ENCODE measurements at places on chromosomes 12 and 14. TPM values are rescaled to one million over a fixed set of nuclear protein-coding genes. Genes with fewer than 3 reads are reported as not detected.

Gene POLE
- polyA plus RNA-seq = 9.8 TPM

Gene SLC5A8
- polyA plus RNA-seq = not detected

Gene GAS2L3
- polyA plus RNA-seq = 4.9 TPM

Gene OASL
- polyA plus RNA-seq = 0.49 TPM

Gene BHLHE41
- 4.0 TPM for polyA plus RNA-seq

Gene MEG3
- polyA plus RNA-seq = 191 TPM

Gene MYF6
- polyA plus RNA-seq = 0.06 TPM

Gene LRRK2
- polyA plus RNA-seq = 1.5 TPM

Gene SLC6A15
- polyA plus RNA-seq = 0.01 TPM

Gene KLRB1
- not detected for polyA plus RNA-seq

Gene OTUB2
- 1.2 TPM for polyA plus RNA-seq

DNA sequence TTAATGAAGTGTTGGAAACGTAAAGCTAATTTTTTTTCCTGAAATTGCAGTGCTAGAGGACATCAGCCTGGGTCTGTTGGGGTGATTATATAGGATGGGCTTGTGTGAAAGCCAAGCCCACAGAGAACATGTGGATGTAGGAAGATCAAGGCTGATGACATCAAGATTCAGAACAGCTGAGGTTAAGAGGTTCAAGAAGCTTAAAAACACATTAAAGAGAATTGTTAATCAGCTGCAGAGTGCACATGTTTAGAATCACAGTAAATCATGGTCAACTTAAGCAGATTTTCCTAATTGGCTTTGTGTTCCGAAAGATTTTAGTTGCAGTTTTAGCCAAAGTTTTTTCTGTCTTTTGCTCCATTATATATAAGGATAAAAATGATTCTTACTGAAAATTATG lies 87.9 kb upstream of the PRICKLE1 start:
- no peak for DNase-seq

DNA sequence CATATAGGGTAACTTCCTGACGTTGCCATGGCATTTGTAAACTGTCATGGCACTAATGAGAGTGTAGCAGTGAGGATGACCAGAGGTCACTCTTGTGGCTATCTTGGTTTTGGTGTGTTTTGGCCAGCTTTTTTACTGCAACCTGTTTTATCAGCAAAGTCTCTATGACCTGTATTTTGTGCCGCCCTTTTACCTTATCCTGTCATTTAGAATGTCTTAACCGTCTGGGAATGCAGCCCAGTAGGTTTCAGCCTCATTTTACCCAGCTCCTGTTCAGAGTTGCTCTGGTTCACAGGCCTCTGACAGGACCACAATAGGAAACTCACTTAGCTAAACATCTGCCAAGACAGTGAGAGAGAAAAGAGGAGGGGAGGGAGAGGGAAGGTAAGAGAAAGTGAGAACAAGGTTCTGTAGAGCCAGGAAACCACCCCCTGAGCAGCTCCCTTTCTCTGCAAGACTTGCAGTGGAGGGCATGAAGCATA lies 64.8 kb upstream of the PLEKHG3 start:
- DNase-seq = no peak

GRCh38 chr12:117063162-117063911 lies 35.9 kb downstream of the TESC start:
- no peak for DNase-seq

DNA sequence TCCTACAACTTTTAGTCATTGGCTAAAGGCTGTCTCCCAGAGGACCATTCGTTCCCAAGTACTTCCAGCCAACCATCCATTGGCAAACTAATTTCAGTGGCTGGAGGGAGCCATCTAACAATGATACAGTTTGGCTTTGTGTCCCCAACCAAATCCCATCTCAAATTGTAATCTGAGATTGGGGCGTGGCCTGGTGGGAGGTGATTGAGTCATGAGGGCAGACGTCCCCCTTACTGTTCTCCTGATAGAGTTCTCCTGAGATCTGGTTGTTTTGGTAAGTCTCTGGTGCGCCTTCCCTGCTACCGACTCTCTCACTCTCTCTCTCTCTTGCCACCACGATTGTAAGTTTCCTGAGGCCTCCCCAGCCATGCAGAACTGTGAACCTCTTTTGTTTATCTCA lies 99.7 kb upstream of the FUT8 start:
- no peak for DNase-seq

- no peak for DNase-seq
Measured at GRCh38 chr12:20345866-20346265, 22.5 kb upstream of the PDE3A start.

DNA sequence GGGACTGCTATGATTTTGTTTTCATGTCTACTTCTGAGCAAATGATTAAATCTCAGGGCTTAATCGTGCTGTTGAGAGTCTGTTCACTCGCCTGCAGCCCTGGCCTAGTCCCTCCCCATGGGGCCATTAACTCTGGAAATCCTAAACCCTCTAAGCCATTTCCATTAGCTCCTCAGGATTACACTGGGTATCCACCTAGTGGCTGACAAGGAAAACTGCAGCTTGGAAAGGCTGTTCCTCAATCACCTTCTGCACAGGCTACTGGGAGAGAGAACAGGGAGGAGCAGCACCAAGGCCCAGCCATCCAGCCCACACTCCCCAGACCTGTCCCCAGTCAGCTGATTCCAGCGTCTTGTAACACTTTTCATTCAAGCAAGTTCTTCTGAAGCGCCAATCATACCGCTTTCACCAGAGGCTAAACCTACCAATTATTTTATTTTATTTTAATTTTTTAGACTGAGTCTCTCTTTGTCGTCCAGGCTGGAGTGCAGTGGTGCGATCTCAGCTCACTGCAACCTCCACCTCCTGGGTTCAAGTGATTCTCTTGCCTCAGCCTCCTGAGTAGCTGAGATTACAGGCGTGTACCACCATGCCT lies 48.7 kb downstream of the NEUROD4 start:
- DNase-seq = no peak

DNA sequence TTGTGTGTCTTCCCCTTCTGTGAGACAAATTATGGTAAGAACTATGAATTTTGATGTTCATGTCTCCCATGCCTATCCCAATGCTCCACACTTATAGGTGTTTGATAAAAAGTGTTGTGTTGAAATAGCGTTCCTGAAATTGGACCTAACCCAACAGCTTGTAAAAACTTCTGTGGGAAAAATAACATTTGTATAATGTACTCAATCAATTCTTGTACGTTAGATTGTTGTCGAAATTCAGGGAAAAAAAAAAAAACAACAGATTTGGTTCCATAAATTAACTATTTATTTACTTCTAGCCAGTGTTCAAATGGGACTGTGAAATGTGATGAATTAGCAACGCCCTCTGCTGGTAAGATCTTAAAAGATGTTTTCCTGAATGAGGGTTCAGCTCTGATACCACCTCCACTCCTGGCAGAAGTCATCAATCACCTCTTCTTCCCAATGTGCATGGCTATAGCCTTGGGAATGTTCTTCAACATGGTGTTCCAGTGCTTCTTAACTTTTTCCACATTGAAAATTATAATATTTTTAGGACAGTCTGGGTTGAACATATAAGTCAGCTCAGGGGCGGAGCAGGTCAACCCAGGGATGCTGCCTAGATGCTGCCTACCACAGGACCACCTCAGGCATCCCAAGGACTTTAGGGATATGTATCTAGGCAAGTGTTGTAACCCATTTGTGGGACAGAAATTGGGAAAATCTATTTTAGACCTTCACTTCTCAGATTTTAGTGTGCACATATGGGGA lies 170.6 kb downstream of the OTOGL start:
- DNase-seq = no peak

GRCh38 chr12:39294715-39295114 lies 148.2 kb downstream of the KIF21A start:
- DNase-seq = no peak

GRCh38 chr14:36519431-36520321 lies at the start of gene NKX2-1:
TSS of gene NKX2-1 (minus strand) at chr14:36520232. CDS start at chr14:36520129, 103 bp downstream.
- no peak for DNase-seq

DNA sequence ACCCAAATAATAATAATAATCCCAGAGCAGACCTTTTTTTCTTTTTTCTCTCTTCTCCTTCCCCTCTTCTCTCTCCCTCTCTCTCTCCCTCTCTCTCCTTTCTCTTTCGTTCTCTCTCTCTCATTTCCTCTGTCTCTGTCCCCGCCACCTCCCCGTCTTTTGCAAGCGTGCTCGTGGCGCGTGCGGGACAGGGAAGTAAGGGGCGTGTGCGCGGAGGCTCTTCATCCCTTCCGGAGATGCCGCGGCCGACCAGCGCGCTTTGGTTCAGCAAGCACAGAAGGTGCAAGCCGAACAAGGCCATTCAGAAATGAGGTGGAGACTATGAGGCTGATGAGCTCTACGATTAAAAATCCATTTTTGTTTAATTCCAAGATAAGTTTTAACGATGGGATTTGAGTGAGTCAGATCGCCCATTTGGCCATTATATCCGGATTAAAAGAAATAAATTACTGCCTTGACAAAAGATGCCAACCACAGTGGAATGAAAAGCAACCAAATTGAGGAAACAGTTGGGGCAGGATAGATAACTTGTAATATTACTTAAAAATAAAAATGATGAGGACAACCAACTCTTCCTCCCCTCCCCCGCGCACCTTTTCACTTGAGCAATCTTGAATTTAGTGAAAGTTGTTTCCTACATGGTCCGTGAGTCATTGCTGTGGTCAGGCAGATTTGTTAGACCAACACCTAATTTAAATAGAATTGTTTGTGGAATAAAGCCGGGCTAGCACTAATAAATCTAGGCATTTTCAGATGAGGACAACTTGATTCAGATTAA lies 1.2 kb upstream of the AMIGO2 start:
- DNase-seq = no peak

- DNase-seq = no peak
Measured at GRCh38 chr12:122244565-122245371, 18.9 kb upstream of the DIABLO start.
